ENCODE measurements at places on chromosomes 3 and 15.

- DNase-seq: no peak
These were observed 28.5 kb upstream of the CMSS1 start for GRCh38 chr3:99789011-99789721.

- DNase-seq: no peak
These were observed 484.3 kb downstream of the UNC13C start for GRCh38 chr15:54462511-54462913.

GRCh38 chr3:191455257-191455952 is 5.6 kb upstream of the PYDC2 start:
- no peak for DNase-seq

- DNase-seq: no peak
These were observed 713 bp upstream of the MUC13 start for GRCh38 chr3:124935264-124935663.

GRCh38 chr3:95645291-95645690 is 1169.1 kb upstream of the EPHA6 start:
- DNase-seq: no peak

DNA sequence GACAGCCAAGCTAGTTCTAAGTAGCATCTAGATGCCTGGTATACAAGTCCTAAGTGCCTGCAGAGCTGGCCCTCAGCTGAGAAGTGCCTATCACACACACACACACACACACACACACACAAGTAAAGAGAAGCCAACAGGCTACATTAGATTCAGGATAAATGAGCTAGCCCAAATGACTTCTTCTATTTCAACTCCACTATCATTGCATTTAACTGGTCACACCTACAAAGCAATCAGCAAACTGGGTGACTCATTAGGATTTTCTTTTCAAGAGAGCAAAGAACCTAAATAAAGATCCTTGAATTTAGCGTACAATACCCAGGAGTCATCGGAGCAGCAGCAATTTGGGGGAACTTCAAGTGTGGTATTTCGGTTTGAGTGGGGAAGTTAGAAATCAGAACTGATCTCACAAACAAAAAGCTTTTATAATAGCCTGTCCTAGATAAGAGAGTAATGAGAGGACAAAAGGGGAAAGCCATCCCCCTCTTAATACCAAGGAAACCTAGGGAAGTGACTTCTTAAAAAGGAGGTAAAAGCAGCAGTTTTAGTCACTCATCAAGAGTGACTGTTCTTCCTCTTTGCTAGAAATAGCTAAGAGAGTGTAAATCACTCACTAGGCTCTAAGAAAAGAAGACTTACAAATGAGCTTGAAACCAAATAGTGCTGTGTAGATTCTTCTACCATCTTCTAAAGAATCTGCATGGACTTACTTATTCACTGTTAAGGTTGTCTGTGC is 112.7 kb downstream of the TNIK start:
- no peak for DNase-seq

DNA sequence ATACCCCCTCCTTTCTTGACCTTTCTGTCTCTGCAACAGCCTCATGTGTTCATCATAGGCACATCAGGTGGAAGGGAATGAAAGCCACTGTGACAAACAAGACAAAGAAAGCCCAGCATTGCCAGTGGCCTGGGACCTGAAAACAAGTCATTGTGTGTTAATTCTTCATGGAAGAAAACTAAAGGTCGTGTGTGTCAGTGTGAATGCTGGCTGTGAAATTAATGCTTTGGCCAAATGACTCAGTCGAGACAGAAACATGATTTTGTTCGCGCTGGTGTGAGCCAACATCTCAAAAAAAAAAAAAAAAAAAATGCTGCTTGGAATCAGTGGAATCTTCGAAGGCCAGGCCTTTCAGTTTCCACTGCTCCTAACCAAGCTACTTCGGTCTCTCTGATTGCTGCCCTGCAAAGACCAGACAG is 386.5 kb upstream of the PROK2 start:
- no peak for DNase-seq
